ENCODE measurements at places on chromosomes 4 and X.

DNA sequence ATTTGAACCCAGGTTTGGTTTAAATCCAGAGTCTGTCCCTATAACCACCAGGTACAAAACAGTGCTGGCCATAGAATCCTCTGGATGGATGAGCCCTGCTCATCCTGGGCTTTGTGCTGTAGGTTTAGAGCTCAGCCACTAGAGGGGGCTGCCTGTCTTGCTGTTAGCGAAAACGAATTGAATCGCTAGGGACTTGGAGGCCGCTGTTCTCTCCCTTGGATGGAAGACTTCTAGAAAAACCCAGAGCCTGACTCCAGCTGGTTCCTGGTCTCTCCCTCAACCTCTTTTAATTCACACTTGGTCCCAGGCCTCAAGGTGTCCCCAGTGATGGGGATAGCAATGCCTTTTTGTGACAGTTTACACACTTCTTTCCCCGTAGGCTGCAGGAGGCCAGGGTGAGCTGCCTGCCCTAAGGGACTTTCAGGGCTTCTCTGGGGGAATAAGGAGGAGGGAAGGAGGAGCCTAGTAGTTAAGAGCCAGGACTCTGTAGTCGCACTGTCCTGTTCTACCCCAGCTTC, 8.7 kb downstream of the RIPPLY1 start:
- DNase-seq, result peak; percentile 61

GRCh38 chr4:141248486-141248885, 27.8 kb downstream of the ZNF330 start:
- DNase-seq, result no peak

DNA sequence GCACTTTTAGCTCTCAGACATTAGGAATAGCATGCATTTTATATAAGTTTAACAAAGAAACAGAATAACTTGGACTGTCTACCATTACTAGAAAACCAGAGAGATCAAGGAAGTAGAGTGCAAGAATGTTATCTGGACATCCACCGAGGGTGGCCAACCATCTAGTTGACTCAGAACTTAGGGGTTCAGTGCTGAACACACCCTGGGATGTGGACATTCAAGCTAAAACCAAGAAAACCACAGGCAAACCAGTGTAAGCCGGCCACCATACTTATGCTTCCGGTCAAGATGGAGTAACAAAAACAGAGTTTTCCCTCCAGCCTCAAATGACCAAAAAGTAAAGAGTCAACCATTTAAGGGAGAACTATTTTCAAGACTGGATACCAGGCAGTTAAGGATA, 181.4 kb upstream of the MXRA5 start:
- no peak for DNase-seq

- DNase-seq, result no peak
Observed at GRCh38 chr4:35175894-35176293, 1068.4 kb downstream of the ARAP2 start.

GRCh38 chrX:19760345-19760744, 127.1 kb downstream of the SH3KBP1 start:
- no peak for DNase-seq

- no peak for DNase-seq
Observed at GRCh38 chrX:9824554-9824953, 38.3 kb downstream of the SHROOM2 start.

DNA sequence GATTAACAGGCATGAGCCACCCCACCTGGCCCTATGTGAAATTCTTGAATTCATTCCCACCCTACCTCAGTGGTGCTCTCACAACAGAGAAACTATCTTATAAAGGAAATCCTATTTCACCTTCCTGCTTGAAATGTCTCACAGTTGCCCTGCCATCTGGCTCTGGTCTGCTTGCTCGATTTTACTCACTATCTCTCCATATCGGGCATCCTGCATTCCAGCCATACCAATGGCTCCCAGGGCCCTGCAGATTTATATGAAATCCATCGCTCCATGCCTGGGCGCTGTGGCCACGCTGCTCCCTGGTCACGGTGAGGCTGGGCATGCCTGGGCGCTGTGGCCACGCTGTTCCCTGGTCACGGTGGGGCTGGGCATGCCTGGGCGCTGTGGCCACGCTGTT, 15.8 kb downstream of the SORBS2 start:
- no peak for DNase-seq

DNA sequence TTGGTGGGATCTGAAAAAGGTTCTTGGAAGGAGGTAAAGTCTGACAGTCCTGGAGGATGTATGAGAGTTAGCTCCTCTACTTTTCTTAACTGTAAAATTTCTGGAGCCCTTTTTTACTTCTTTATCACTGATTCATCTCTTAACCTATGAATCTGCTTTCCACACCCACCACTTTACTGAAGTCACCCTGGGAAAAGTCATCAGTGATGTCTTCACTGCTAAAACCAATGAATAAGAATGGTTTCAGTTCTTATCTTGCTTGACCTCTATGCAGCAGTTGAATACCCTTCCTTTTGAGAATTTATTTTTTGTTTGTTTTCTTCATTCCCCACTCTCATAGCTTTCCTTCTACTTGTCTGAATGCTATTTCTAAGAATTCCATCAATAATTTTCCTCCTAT, 80.0 kb downstream of the AREG start:
- DNase-seq, result peak; percentile 29

- no peak for DNase-seq
Observed at GRCh38 chr4:54902271-54902670, 223.1 kb downstream of the KDR start.

DNA sequence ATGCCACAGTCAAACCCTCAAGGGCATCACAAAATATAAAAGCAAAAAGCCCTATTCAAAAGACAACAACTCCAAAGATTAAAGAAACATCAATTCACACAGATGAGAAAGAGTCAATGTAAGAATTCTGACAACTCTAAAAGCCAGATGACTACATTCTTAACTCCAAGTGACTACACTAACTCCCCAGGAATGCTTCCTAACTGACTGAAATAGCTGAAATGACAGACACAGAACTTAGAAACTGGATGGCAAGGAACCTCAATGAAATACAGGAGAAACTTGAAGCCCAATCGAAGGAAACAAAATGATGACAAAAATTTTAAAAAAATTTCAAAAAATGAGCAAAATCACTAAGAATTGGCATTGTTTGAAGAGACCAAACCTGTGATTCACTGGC, 1047.6 kb upstream of the PCDH10 start:
- no peak for DNase-seq

DNA sequence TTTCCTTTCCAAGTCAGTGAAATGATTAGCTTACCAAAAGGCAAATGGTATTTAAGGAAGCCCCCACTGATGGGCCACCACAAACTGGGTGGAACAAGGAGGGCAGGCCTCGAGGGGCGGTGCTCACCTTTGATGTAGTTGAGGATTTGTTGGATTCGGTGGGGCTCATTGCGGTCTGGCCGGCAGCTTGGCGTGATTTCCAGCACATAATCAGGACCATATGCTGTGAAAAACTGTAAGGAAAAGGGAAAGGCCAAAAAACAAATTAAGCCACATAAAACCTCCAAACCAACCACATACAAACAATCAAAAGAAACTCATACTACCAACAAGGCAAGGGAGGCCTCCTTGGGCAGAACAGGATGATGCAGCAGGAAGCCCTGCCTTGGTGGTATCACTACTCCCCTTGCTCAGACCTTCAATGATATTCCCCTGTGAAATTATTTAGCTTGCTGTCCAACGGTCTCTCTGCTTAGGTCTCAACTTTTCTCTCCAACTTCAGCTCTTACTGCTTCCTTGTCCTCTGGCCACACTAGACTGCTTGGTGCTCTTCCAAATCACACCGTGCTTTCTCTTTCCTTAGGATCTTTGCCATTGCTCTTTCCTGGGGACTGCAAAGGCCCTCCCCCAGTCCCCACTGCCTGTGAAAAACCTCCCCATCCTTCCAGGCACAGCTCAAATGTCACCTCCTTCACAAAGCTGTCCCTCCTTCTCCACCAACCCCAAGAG, 46.1 kb upstream of the CITED1 start:
- DNase-seq, result no peak

DNA sequence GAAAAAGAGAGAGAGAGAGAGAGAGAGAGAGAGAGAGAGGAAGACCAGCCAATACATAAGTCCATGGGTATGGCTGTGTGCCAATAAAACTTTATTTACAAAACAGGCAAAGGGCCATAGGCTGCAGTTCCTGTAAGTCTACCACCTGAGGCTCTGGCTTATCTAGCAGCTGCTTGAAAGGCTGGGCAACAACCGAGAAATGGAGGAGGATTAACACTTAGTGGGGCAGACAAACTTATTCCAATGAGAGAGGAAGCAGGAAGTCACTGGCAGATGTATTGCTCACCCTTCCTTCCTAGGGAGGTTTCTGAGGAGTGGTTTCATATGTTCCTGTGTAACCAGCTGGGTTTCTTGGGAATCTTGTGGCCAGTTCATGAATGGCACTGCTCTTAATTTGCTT, 4.7 kb upstream of the GPR143 start:
- DNase-seq, result no peak

DNA sequence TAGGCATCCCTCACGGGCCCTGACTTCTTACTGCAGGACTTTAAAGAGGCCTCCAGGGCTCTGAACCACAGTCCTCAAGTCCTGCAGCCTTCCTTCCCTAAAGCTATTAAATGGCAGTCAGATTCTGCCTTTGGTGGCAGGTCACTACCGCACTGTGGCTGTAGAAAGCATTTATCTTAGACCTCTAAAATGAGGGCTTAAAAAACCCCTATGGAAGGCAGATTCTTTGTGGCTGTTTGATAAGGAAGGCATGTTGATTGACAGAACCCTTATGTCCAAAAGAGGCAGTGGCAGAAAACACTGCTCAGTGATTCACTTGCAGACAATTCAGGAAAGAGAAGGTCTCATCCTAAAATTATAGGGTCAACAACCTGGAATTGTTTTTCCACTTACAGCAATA, 79.2 kb downstream of the FBXL5 start:
- DNase-seq, result no peak

DNA sequence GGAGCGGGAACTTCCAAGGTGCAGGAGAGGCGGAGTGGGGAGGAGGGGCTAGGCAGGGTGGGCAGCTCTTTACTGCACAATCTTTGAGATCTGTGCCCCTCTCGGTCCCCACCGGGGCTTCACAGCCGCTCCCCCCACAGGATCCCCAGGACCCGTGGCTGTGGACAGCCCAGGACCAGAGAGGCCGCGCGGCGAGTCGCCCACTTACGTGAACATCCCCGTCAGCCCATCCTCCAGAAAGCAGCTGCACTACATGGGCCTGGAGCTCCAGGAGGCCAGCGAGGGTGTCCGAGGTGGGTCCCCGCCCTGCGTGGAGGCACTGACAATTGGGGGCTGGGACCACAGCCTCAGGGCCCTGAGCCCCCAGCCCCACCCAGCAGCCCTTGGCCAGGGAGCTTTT, 32.1 kb downstream of the LRPAP1 start:
- DNase-seq, result no peak

GRCh38 chr4:89492581-89493071, 185.0 kb upstream of the GPRIN3 start:
- peak; percentile 55 for DNase-seq

DNA sequence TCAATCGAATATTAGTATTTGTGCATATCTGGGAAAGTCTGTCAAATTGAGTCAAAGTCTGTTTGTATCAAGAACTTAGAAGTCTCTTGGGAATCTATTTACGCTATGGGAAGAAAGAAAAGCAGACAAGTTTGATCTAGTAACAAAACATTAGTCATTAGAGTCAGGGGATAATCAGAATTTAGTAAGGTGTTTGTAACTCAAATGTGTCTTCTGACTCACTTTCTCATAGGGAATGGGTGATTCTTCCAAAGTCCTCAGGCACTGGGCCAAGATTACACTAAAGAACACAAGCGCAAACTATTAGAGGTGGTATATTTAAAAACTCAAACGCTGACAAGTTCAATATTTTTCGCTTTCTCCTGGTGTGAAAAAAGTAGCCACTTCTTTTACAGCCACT, 926.5 kb downstream of the PDHA2 start:
- DNase-seq, result no peak
